Keratinocyte (primary cell): ENCODE measurements at places on chromosomes 16 and 17.

DNA sequence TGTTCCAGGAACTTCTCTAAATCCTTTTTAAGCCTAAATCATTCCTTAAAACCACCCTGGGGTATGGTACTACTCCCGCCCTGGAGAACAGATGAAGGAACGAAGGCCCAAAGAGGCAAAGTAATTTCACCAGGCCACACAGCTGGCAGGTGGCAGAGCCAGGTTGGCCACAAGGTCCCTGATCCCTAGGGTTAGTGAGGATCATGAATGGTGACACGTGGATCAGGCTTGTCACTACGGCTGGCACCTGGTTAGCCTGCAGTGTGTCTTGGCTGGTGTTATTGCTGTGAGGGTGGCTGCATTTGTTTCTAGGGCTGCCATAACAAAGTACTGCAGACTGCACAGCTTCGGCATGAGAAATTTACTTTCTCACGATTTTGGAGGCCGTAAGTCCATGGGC is 26.0 kb upstream of the ZNF423 start:
- H3K27ac ChIP-seq: no peak overlapping the region
- H3K4me3 ChIP-seq: no peak overlapping the region
- H3K4me1 ChIP-seq: no peaks in the 10 kb centered on the region
- DNase-seq: no peak
- peaks cover 4% of the 10 kb centered on the region for H3K27me3 ChIP-seq

- no peaks in the 10 kb centered on the region for H3K27me3 ChIP-seq
- H3K27ac ChIP-seq: peak overlapping the region; percentile 89
- H3K4me3 ChIP-seq: peak overlapping the region; percentile 86
- peaks cover under 1% of the 10 kb centered on the region for H3K36me3 ChIP-seq
- no peak for DNase-seq
Measured at GRCh38 chr16:3718019-3718391, 681 bp upstream of the TRAP1 start.

DNA sequence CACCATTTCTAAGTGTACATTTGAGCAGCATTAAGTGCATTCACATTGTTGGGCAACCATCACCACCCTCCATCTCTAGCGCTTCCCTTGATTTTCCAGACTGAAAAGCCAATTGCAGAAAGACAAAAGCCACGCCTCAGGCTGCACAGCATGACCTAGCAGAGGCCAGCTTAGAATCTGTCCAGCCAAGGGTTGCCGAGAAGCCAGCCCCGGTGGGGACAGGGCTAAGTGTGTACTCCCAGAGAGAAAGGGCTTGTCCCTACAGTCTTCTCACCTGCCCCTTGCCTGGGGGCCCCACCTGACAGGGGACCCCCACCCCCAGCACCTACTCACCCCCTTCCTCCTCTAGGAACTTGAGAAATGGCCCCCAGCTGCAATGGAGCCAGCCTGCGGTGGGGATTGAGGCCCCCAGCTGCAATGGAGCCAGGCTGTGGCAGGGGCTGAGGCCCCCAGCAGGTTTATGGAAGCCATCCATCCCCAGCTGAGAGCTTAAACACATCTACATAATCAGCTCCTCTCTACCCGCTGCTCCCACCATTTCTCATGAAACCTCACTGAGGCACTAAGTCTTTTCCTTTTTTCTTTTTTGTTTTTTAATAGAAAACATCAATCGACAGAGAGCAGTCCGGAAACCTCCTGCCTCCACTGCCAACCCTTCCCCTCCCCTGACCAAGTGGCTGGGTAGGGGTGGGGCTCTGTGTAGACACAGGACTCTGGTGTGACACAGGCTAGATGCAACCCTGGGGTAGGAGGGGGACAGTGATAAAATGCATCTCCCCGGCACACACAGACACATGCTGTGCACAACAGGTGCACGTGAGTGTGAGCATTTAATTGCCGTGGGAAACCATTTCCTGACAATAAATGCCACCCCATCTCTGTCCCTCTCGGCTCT is 77.9 kb downstream of the CCT6B start:
- no peak overlapping the region for H3K27ac ChIP-seq
- no peak overlapping the region for H3K4me3 ChIP-seq
- H3K36me3 ChIP-seq: no peaks in the 10 kb centered on the region
- H3K27me3 ChIP-seq: no peaks in the 10 kb centered on the region
- no peaks in the 10 kb centered on the region for H3K4me1 ChIP-seq
- DNase-seq: no peak

GRCh38 chr17:69175625-69176456 is 34.1 kb upstream of the ABCA6 start:
- no peaks in the 10 kb centered on the region for H3K27me3 ChIP-seq
- DNase-seq: peak; percentile 30
- H3K36me3 ChIP-seq: no peaks in the 10 kb centered on the region
- peak overlapping the region; percentile 80 for H3K27ac ChIP-seq
- no peak overlapping the region for H3K4me3 ChIP-seq

GRCh38 chr17:29179232-29180033 is 765 bp downstream of the MYO18A start:
- peak; percentile 90 for DNase-seq
- H3K36me3 ChIP-seq: no peaks in the 10 kb centered on the region
- peak overlapping the region; percentile 93 for H3K27ac ChIP-seq
- H3K4me3 ChIP-seq: peak overlapping the region; percentile 78

DNA sequence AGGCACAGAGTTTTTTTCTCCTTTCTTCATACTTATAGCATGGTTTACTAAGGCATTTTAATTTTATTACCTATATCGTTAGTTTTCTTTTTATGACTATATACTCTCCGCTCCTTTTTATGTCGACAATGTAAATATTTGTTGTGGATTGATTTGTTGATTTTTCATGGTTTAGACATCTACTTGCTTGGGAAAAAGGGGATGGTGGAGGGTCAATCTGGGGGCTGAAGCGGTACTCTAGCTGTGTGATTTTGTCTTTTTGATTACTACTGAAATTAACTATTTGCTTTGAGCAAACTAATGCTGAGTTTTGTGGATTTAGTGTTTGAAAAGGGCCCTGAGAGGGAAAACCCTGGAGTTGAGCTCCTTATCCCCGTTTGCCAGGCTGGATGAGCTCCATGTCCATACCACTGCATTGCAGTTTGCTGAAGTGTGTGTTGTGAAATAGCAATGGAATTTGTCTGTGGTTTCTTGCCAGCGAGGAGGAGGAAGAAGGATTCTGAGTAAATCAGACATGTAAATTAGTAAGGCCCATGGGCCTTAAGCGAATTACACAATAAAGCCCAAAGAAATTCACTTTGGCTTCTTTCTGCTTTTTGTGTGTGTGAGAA is 72.0 kb downstream of the FTO start:
- peak; percentile 56 for DNase-seq
- H3K4me3 ChIP-seq: no peak overlapping the region
- no peaks in the 10 kb centered on the region for H3K36me3 ChIP-seq
- peak overlapping the region; percentile 66 for H3K27ac ChIP-seq
- H3K4me1 ChIP-seq: peaks cover 23% of the 10 kb centered on the region
- H3K27me3 ChIP-seq: no peaks in the 10 kb centered on the region
